ENCODE measurements at places on chromosomes 2 and 18.

DNA sequence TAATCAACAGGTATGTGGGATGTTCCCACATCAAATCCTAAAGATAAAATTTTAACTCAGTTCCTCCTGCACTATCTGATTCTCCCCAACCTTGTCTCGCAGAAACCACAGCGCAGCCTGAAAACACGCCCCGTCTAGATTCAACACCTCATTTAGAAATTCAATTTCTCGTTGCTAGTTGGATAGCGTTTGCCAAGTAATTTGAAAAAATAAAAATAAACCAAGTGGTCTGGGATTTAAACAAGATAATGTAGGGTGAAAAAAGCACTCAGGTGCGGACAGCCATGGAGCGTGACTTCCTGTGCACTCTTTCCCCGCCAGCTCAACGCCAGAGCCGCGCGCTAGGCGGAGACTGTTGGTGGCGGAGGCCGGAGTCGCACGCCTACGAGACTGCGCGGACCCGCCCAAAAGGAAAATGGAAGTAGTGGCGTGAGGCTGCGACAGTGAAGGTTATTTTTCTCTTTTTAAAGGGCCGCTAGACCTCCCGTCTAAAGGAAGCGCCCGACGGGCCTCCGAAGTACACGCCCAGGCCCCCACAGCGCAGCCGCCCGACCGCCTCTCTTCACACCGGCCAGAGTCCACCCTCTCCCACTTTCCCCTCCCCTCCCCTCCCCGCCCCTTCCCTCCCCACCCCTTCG lies 615 bp upstream of the CCNT2 start:
- DNase-seq: no peak

GRCh38 chr2:60391649-60392375 lies 161.6 kb downstream of the BCL11A start:
- no peak for DNase-seq

GRCh38 chr18:59873641-59874040 lies 26.2 kb upstream of the PMAIP1 start:
- DNase-seq: no peak

DNA sequence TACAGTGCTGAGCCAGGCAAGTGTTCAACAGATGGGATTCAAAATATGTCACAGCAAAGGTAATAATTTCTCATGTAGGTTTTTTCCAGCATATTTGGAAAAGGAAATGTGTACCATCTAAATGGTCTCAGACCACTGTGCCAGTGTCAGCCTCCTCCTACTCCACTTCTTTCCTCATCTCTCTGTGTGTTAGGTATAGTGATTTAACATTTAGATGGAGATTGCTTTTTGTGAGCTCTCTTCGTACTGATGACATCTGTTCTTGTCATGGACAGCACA lies 80.9 kb upstream of the TSPYL6 start:
- DNase-seq: no peak

DNA sequence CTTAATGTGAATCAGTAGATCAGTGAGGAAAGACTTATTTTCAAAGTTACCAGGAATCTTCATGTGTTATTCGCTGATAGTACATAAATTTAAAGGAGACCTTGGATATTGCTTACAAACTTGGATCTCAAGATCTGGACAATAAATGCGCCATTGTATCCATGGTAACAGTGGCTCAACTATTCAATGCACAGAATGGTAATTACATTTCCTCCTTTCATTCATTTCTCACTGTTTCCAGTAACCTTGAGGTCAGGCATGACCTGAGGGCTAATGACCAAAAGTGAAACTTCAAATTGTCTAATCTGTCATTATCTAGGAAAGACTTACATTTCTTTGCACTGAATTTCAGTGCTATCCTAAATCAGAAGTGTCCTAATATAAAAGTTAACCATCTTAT lies 8.1 kb downstream of the LRP2 start:
- peak; percentile 43 for DNase-seq

DNA sequence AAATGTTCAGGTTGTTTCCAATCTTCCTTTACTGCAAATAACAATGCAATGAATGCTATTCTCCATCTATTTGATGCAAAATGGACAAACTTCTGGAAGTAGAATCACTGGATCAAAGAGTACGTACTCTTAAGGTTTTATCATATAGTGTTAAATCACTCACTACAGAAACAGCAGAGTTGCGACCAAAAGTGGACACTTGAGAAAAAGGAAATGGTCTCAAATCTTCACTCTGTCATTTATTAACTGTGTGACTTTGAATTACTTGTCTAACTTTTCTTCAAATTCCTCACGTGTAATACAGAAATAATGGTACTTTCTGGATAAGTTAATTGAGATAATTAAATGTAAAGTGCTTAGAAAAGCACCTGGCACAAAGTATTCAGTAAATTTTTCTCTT lies 78.1 kb downstream of the CERKL start:
- no peak for DNase-seq

- no peak for DNase-seq
Observed at GRCh38 chr2:119196301-119197125, 27.1 kb upstream of the STEAP3 start.

DNA sequence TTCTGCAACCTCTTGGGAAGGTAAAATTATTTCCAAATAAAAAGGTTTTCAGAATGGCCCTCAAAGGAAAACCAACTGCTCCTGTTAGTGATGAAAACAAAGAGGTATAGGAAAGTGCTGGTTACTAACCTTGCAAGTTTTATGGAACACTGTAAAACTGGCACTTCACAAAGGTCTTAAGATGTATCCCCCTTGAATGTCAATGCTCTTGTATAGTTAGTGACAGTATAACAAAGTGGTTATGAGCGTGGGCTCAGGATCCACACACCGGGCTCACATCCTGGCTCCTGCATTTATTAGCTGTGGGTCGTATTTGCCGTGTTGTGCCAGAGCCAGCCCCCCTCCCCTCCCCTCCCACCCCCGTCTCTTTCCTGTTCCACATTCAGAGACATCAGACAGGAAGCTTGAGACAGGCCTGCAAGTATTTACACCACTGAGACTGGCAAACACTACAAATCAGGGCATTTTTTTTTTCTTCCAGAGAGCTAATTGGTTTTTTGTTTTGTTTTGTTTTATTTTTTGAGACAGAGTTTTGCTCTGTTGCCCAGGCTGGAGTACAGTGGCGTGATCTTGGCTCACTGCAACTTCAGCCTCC lies 9.2 kb upstream of the DNPEP start:
- DNase-seq: no peak

DNA sequence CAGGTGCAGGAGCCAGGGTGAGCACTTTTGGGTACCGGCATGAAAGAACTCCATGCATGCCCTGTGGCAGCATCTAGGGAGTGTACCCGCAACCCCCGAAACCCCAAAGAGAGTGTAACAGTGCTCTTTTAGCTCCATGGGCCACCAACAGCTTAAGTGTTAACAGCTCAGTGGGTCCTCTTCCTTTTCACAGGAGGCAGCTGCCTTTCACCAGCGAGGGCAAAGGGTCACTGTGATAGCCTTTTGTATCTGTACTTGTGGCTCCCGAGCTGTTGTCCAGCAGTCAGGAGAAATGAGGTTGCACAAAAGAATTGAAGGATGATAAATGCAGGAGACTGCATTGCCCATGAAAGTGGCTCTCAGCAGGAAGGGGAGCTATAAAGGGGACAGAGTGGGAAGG lies 1166.3 kb upstream of the ACVR2A start:
- DNase-seq: no peak

GRCh38 chr2:140861666-140862065 lies 1269.2 kb downstream of the LRP1B start:
- DNase-seq: no peak

- DNase-seq: no peak
Observed at GRCh38 chr2:3285901-3286645, 91.5 kb downstream of the EIPR1 start.

DNA sequence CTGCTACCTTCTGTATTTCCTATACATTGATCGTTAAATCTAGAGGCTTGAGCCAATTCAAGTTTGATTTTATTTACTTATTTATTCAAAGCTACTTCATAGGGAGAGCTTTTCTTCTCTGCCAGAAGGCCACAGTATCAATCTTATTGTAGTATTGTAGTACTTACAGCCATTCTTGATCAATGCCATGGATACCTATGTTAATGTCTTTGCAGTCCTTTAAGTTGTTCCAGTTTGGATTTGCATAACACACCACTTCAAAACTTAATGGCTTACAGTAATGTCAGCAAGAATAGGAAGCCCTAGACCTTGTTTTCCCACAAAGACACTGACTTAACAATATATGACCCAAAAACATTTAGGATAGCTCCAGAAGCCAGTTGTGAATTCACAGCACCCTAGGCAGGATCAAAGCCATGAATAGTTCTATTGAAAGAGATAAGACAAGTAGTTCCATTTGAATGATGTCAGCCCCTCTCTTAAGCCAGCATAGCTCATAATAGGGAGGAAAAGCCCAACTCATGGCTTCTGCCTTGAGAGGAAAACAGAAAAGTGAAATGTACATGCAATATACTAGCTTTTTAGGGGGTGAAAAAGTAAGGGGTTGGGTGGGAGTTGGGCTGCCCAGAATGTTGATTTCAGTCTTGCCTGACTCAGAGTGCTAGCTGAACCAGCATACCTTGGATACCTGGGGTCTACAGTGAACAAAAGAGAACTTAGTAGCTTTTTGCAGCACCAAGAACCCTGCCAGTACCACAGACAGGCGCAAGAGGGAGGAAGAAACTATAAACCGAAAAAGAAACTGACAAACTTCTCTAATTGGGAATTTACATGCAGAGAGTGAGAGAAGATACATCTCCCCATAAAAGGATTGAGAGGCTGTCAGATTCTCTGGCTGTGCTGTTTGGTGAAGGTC lies 101.4 kb downstream of the CAMKMT start:
- DNase-seq: no peak

DNA sequence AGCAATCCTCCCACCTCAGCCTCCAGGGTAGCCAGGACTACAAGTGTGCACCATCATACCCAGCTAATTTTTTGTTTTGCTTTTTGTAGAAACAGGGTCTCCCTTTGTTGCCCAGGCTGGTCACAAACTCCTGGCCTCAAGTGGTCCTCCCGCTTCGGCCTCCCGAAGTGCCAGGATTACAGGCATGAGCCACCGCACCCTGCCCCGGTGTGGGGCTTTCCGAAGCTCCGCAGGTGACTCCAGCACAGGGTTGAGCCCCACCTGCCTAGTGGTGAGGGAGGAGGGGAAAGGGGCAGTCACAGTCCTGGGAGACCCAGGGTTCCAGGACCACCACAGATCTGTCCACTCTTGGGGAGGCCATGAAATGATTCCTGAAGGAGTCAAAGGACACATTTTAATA lies 5.2 kb downstream of the PRLH start:
- no peak for DNase-seq

GRCh38 chr2:121837591-121837990 lies 82.1 kb downstream of the TSN start:
- DNase-seq: no peak

DNA sequence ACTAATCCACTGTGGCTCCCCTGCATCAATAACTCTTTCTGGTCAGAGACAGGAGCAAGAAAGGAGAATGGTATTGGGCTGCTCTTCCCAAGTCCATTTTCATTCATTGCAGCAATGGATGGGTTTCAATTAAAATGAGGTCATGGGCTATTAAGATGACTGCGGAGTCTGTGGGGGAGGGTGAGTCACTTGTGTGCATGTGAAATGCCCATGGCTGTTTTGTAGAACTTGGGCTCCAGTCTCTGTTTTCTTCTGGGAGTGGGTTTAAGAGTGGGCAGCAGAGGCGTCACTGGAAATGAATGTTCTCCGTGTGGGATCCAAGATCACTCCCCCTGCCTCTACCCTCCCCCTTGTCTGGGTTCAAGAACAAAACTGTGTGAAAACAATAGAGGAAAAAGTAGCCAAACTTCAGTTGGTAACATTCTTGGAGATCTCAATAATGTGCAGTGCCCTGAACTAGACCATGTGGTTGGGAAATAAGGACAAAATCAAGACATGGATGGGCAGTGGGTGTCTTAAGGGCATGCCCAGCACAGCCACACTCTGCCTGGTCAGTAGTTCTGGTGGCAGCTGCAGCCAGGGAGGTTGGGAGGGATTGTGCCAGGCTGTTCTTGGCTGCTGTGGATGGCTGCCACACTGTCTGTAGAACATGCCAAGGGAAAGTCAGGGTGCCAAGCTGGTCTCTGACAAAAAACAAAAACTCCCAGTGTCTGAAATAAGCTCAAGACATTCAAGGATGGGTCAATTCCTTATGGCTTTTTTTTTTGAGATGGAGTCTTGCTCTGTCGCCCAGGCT lies 68.2 kb upstream of the CXCR4 start:
- peak; percentile 55 for DNase-seq

GRCh38 chr18:61031626-61032025 lies 301.6 kb upstream of the CDH20 start:
- DNase-seq: peak; percentile 91

DNA sequence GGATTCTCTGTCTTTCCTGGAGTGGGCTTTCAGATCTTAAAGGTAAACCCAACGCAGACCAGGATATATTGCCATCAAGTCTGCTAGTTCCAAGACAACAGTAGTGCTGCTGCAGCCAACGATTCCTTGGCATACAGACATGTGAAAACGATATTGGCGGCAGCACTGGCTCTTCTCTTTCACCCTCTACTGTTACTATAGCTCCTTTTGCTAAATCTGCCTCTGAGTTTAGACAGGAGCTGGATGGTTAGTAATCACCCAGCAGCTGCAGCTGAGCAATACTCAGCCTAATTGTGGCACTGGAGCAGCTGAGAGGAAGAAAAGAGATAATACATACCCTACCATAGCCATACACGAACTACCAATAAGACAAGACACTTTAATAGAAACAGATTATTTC lies 4.0 kb downstream of the YES1 start:
- DNase-seq: peak; percentile 49

- DNase-seq: no peak
Observed at GRCh38 chr2:133458280-133458679, 110.0 kb downstream of the NCKAP5 start.

DNA sequence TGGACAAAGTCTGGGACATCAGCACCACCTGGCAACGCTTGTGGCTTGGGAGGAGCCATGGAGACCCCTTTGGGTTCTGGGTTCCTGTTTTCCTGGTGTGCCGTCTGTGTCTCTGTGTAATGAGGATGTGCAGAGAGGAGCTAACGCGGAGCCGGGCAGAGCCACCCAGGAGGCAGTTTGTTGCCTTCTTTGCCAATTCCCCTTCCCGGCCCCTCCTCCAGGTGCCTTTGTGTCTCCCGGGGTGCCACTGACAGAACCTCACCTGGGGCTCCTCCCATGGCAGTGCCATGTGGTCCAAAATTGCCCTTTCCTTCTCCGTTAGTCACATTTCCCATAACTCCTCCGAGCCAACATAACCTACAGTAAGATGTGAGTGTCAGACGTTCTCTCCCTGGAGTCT lies 13.0 kb downstream of the POMC start:
- no peak for DNase-seq

GRCh38 chr2:106195456-106195855 lies 1.4 kb upstream of the UXS1 start:
- DNase-seq: peak; percentile 6

DNA sequence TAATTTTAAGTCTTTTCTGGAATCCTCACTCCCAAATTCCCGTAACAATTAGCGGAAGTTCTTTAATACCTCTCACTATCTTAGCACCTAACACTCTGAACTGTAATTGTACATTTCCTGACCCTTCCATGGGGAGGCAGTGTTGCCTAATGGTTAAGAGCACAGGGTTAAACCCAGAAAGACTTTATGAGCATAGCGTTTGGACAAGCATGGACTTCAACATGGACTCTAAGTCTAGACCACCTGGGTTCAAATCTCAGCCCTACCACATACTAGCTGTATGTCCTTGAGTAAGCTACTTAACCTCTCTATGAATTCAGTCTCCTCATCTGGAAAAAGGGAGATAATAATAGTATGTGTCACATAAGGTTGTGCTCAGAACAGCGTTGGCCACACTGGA lies 13.0 kb downstream of the ANTXR1 start:
- DNase-seq: peak; percentile 72

Measured in pons (tissue), 1 donor.